ENCODE measurements at places on chromosomes 6 and 20.

GRCh38 chr6:28401172-28401571 lies 1.6 kb upstream of the ZSCAN12 start:
- no peak for DNase-seq

DNA sequence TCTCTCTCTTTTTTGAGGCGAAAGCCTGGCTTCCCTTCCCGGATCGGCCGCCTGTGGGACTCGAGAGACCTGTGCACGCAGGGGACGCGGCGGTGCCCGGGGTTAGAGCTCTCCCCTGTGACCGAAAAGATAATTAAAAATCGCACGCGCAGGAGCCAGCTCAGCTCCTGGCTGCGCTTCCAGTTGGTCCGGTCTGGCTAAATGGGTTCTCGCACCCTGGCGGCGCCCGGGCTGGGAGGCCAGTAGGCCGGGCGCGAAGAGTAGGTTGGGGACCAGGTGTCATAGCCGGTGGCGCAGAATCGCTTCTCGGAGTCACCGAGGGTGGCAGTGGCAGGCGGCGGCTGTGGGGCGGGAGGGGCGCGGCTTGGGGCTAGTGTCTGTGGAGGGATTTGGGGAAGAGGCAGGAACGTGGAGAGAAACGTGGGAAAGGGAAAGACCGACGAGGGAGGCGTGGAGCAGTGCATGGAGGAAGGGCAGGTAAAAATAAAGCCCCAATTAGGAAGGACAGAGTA lies 41.9 kb upstream of the SUPT3H start:
- peak; percentile 82 for DNase-seq

GRCh38 chr6:24126586-24127192 lies 674 bp downstream of the NRSN1 start:
- peak; percentile 91 for DNase-seq

- DNase-seq, result no peak
Measured at GRCh38 chr20:51628533-51629398, 86.2 kb upstream of the NFATC2 start.

DNA sequence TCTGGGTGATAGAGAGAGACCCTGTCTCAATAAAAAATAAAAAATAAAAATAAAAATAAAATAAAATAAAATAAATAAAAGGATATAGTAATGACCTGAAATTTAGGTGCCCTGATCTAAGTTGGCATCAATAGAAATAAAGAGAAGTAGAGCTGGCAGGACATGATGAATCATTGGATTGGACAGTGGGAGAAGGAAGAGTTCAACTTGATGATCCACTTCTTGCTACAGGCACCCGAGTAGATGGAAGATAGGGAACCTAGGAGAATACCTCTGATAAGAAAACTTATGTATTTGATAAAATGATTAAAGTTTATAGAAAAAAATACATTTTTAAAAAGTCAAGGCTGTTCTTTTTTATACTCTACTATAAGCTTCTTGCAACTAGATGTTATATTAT lies 79.0 kb downstream of the ADTRP start:
- no peak for DNase-seq

DNA sequence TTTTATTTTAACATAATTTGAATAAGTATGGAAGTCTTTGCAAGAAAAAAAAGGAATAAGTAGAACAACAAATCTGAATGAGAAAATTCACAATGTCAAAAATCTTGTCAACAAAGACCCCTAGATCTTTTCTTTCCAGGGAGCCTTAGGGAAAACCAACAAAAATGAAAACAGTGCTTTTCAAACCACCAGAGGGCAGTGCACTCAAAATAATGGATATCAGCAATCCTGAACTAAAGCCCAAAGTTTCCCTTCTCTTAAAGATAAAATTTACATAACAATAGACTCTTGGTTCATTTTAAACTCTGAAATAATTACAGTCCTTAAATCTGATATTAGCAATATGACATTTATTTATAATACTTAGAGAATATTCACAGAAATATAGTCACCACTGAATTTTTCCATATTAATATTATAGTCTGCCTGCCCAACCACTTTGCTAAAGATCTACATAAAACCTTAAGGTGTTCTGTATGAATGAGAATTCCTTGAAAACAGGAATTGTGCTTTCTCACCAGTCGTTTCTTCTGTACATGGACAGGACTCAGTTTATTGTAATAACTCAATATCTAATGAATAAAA lies 105.3 kb upstream of the BMP5 start:
- peak; percentile 67 for DNase-seq

DNA sequence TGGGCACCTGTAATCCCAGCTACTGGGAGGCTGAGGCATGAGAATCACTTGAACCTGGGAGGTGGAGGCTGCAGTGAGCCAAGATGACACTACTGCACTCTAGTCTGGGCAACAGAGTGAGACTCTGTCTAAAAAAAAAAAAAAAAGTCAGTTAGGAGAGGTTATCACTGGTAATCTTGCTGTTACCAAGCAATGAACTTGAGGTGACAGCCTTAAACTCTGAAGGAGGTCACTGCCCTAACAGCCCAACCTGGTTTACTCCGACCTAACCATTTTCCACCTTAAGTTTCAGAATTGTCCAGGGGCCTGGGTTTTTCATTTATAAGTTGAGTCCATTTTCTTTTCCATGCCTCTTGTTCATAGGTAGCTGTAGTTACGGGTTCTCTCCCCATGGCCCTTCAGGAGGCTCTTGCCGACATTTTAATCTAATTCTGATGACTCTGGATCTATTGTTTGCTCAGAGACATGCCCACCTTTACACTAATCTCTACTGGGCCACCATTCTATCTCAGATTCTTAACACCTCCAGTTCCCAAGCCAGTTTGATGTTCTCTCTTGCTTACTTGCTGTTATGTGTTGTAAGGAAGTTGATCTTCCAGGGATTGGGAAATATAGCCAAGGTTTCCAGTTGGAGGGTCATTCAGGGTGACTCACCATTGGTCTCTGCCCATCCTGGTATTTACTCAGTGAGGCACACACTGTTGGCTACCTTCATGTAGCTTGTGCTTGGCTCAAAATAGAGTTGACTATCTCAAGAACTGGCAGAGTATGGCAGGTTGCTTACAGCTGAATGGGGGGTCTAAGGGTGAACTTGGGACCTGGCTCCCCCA lies 29.1 kb downstream of the SHLD1 start:
- no peak for DNase-seq

DNA sequence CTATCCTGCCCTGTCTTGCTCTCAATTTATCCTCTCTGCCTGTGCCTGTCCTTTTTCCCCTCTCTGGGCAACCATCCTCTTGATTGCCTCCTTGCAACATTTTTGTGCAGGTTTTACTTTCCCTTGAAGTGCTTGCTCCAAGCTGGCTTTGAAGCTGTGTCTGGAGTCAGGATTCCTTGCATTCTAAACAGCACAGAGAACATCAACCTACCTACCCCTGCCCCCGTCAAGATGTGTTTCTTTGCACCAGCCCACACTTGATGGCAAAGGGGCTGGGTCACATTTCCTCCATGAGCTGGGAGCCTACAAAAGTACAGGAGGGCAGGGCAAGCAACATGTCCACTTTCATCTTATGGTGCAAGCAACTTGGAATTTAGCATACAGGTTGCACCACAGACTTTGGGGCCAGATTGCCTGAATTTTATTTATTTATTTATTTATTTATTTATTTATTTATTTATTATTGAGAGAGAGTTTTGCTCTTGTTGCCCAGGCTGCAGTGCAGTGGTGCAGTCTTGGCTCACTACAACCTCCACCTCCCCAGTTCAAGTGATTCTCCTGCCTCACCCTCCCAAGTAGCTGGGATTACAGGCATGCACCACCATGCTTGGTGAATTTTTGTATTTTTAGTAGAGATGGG lies 206.3 kb downstream of the COL19A1 start:
- DNase-seq, result no peak

DNA sequence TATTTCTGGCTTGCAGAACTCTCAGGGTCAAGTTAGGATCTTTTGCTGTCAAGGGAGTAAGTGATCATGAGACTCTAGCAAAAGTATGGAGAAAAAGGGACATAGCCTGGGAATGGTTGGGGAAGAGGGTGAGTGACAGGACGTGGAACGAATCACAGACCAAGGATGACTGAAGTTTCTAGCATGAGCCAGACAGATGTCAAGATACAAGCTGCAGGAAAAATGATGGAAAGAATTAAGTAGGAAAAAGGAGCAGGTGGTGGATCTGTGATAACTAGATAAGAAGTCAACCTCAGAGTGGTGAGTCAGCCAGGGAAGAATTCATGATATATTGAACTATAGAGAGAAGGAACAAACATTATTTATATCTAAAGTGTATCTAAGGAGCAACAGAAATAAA lies 159.8 kb upstream of the SYNDIG1 start:
- no peak for DNase-seq

All from neural progenitor cell (in vitro differentiated cells).